Cerebellar nuclear complex (tissue), 1 donor: ENCODE measurements at places on chromosomes 13 and 19.

- DNase-seq = no peak
Observed at GRCh38 chr13:95793781-95794180, 116.8 kb downstream of the DNAJC3 start.

GRCh38 chr19:33921165-33921564 is 124.5 kb downstream of the KCTD15 start:
- no peak for DNase-seq

DNA sequence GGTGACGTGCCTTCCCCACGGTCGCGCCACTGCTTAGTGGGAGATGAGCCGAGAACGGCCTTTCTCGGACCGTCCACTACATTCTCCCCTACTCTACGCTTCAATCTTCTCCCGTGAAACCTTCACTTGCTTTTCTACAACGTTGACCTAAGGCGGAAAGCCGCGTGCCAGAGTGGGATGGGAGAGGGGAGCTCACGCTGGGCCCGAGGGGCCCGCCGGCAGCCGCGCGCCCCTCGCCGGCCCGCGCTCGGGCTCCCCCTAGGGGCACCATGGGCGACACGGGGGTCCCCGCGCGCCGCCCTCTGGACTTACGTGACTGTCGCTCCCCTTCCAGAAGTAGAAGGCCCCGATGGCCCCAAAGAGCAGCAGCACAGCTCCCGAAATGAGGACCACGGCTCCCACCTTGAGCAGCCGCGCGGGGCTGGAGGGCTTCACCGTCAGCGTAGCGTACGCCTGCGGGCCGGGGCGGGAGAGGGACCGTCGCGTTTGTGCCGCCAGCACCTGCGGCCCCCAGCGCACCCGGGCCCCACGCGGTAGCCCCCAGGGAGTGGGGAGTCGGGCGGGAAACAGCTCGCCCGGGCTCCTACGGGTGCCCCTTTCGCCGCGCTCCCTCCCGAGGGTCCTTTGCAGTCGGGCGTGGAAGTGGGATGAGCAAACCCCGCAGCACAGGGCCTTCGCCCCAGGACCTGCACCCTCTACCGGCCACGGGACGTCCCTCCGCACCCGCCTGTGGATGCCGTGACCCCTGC is 727 bp downstream of the CNMD start:
- DNase-seq = no peak

- DNase-seq = no peak
Observed at GRCh38 chr19:55656988-55657747, 2.3 kb downstream of the U2AF2 start.

DNA sequence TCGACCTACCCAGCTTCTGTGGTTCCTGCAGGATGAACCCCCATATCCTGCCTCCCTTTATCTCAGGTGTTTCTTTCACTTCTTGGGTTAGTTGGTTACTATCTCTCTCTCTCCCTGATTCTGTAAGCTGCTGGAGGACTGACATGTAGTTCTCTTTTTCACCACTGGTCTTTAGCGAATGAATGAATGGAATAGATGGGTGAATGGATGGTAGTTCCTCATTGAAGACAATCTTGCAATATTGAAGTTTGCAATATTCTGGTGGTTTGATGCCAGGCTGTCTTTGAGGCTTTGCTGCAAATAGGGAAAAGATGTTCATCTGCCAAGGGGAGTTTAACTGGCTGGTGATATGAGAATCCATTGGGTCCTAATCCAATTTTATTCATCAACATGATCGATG is 120.2 kb downstream of the UBL3 start:
- no peak for DNase-seq

- no peak for DNase-seq
Observed at GRCh38 chr19:18218159-18218558, 8.1 kb downstream of the PDE4C start.

- no peak for DNase-seq
Observed at GRCh38 chr19:18194554-18195238, 1.7 kb downstream of the MPV17L2 start.

- no peak for DNase-seq
Observed at GRCh38 chr19:8396563-8397203, 6.5 kb downstream of the RAB11B start.

DNA sequence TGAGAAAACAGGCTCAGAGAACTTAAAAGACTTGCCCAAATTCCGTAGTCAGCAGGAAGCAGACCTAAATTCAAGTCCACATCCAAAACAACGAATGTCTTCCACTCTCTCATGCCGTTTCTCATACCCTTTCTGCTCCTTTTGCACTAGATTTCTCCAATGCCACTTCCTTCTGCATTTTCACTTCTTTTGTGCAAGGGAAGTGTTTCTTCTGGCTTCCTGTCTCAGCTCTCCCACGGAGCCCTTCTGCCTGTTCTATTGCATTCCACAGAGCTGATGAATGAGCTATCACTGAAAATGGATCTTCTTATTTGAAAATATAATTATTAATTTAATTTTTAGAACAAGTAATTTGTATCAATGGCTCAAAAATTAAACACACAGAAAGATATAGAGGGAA is 56.1 kb upstream of the STK24 start:
- DNase-seq = no peak

DNA sequence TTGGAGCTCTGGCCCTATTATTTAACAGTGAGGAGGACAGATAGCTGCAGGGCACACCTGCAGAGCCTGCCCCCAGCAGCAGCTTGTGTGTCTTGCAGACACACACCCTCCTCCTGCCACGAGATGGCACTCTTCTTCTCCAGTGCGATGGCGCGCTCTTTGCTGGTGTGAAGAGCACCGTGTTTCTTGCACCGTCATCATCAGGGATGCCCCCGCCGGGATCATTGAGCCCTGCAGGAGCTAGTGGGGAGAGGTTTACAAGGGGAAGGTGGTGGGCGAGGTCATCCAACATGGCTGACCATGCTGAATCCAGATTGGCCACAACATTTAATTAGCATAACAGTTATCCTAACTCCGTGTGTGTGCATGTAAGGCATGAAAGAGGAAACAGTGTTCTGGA is 105.6 kb downstream of the RAB20 start:
- DNase-seq = no peak

DNA sequence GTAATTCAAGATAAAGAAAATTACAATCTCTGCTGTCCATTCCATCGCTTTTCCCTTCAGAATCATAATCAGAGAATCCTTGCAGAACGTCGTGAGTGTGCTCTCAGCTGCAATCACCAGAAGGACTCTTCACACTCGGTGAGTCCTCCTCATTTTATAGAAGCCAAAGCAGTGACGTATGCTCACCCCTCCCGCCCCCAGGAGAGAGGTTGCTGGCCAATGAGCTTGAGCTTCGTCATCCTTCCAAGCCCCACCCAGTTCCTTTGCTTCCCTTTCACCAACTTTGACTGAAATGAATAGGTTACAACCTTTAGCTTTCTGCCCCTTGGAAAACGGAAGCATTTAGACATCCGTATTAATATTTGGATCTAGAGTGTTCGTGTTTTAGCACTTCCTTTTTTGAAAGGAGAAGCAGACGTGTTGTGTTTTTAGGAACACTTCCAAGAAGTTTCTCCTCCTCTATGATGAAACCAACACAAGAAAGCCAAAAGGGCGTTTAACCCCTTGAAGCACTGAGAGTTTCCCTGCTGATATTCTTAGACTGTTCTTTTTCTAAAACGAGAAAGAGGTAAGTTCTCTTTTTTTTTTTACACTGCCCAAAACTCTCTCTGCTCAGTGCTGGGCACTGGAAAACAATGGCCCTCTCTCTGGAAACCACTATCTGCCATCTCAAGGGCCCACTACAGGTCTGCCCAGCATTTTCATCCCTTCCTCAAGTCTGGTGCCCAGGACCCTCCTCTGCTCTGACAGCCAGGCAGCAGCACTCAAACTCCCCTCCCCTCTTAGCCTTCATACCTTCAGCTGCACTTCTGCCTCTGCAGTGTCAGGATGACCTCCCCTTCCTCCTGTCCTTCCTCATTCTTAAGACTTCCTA is 44.3 kb upstream of the CEACAM21 start:
- no peak for DNase-seq

DNA sequence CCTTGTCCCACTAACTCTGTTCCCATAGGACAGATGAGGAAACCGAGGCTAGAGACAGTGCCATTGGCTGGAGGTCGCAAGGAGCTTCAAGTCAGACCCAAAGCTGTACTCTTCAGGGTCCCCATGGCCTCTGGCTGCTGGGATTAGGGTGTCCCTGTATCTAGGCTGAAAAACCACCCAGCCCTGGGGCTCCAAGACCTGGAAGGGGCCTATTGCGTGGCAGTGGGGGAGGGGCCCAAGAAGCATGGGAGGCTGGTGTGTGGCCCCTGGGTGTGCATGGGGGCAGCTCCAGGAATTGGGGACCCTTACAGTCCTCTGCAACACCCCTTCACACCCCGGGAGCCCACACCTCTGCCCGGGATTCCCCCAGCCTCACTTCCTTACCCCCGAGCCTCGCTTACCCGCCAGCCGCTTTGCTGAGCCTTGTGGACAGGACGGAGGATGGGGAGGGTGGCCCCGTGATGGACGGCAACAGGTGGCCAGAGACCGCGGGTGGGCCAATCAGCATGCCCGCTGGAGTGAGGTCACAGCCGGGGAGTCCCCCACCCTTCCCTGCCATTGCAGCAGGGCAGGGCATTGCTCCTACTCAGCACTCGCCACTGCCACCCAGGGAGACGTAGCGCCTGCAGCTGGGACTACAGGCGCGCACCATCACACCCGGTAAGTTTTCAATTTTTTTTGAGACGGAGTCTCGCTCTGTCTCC is at the start of gene JSRP1:
JSRP1 (minus strand) TSS at position 436 of the 704 bp plus-strand sequence. CDS start 1,103 bp downstream, outside the sequence.
- no peak for DNase-seq

DNA sequence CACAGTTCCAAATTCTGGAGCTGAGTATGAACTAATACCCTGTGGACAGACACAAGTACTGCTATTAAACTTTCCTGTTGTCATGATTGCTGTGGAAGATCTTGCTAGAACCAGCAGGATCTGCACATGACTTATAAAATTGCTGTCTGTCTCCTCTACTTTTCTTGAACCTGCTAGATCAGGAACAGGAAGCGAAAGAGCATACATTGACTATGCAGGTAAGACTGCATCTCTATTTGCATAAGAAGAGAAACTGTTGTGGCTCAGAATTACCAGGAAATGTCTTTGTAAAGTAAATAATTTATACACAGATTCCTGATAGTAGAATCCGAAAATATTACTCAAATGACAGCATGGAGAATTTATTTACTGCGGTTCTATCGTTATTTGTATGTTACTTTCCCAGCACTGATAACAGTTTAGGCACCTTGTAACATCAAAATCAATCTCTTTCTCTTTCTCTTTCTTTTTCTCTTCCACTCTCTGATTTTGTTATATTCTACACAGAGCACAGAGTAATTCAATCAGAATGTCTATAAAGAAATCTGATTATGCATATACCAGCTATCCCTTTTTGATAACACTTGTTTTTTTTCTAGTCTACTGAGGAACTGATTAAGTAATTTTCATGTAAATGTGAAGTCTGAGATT is 226.5 kb downstream of the MYO16 start:
- no peak for DNase-seq

DNA sequence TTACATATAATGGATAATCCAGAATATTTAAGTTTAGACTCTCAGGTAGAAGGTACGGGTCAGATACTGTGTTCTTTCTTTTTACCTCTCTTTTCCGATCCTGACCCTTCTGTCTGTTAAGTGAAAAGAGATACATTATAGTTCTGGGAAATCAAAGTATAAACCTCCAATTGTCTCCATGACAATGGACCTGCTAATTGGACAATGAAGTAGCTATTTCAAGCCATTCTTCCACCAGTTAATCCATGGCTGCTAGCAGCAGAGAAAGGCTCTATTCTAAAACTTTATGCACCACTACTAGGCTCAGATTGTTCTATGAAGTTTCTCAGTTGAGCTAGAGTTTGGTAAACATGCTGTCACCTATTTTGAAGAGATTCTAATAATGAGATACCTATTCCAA is 8.3 kb upstream of the NBEA start:
- no peak for DNase-seq

- DNase-seq = no peak
Observed at GRCh38 chr19:14166999-14167575, 30.7 kb upstream of the ASF1B start.

GRCh38 chr13:108158746-108159145 is 56.6 kb downstream of the LIG4 start:
- DNase-seq = no peak

GRCh38 chr13:31891472-31891871 is 140.1 kb upstream of the FRY start:
- DNase-seq = no peak

- no peak for DNase-seq
Observed at GRCh38 chr13:84985860-84986259, 813.4 kb downstream of the SLITRK6 start.

- DNase-seq = no peak
Observed at GRCh38 chr19:40774916-40775631, at the start of gene MIA. Gene MIA (plus strand): TSS chr19:40775521. CDS start chr19:40775543, 22 bp downstream.

- peak; percentile 68 for DNase-seq
Observed at GRCh38 chr13:44191504-44192171, 182.0 kb upstream of the SERP2 start.

GRCh38 chr13:39577838-39578491 is 25.0 kb downstream of the LHFPL6 start:
- DNase-seq = no peak

DNA sequence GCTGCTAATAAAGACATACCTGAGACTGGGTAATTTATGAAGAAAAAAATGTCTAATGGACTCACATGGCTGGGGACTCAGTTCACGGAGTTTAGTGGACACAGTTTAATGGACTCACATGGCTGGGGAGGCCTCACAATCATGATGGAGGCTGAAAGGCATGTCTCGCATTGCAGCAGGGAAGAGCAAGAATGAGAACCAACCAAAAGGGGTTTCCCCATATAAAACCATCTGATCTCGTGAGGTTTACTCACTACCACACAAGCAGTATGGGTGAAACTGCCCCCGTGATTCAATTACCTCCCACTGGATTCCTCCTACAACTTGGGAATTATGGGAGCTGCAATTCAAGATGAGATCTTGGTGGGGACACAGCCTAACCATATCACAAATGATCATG is 1181.2 kb downstream of the PCDH9 start:
- no peak for DNase-seq

GRCh38 chr13:99150575-99151361 is 49.9 kb upstream of the UBAC2 start:
- DNase-seq = no peak

- DNase-seq = no peak
Observed at GRCh38 chr13:44713788-44714469, 137.8 kb upstream of the TSC22D1 start.

DNA sequence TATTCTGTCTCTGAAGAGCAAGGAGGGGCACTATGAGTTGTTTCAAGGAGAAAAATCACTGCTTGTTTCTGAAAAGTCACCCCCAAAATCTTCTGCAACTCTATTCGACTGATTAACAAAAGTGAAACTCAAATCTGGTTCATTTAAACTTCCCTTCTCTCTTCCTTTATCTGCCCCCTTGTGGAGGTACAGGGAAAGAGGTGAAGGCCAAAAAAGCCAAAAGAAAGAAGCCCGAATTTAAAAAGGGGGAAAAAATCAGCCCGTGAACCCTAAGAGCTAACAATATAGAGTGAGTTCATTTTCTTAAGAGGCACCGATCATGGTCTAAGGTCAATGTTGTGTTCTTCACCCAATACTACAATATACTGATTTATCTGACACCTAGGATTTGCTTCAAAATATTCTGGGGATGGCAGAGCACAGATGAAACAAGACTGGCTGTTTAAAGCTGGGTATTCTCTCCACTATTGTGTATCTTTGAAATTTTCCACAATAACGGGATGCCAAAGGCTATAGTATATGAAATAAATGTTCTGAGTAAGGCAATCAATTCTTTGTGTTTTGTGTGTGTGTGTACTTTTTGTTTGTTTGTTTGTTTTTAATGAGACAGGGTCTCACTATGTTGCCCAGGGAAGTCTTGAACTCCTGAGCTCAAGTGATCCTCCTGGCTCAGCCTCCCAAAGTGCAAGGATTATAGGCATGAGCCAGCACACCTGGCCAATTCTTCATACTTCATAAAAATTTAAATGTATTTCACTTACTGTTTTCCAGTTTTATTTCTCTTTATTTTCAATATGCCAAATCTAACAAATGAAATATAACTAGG is 55.0 kb upstream of the EEF1AKMT1 start:
- no peak for DNase-seq

- DNase-seq = no peak
Observed at GRCh38 chr19:4705413-4706131, 18.1 kb downstream of the DPP9 start.
